ENCODE measurements at places on chromosomes 6 and 20.

- DNase-seq = peak; percentile 8
Measured at GRCh38 chr20:37071481-37071911, 24.3 kb downstream of the RBL1 start.

DNA sequence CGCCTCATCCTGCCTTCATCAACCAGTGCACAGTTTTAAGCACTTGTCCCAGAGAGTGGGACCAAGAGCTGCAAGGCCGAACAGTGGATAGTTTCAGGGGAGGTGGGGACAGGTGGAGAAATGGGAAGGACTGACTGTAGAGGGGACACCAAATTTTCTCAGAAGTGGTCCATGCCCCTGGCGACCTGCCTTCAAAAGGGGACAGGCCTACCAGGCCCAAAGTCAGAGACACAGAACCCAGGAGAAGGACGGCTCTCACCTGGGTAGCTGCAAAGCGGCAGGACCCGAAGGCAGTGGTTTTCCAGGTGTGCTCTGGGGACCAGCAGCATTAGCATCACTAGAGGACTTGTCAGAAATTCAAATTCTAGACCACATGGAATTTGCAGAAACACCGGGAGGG is 5.8 kb downstream of the TFEB start:
- DNase-seq = no peak

GRCh38 chr20:58043236-58044140 is 185.0 kb downstream of the ANKRD60 start:
- no peak for DNase-seq

DNA sequence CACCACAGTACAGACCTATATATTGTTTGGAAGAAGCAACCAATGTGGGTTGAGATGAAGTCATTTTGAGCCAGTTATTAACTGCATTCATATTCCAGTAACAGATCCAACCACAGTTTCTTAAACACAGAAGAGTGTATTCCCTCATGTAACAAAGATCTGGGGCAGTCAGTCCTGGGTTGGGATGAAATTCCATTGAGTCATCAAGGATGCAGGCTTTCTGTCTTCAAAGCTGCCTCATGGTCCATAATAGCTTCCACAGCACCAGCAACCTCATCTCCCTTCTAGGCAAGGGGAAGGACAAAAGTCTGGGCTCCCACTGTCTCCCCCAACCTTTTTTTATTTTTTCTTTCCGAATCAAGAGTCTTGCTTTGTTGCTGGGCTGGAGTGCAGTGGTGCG is 2.9 kb upstream of the SOD2 start:
- DNase-seq = no peak

DNA sequence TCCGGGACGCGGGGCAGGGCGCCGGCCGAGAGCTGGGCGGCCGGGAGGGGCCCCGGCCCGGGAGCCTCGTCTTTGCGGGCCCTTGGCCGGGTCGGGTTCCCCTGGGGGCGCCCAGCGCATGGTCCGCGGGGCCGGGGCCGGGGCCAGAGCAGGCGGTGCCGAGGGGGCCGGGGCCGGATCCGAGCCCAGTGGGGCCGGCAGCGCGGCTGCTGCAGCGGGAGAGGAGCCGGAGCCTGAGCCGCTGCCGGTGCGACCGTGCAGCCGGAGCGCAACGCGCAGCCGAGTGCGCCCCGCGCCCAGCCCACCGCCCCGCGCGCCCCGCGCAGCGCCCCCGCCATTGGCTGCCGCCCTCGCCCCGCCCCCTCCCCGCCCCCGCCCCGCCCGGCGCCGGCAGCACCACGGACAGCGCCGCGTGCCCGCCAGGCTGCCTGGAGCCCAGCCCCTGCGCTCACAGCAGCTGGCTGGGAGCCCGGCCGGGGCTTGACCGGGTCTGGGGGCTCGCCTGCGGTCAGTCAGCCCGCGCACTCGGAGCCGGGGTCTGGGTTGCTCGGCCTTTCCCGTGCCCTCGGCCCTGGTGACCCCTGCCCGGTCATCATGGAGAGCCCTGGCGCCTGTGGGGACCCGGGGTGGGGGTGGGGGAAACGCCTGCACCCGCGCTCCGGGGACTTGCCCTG is at the start of gene HRH3:
Gene HRH3 (minus strand): TSS at position 287 of the 674 bp plus-strand sequence. CDS start 308 bp downstream, outside the sequence.
- peak; percentile 32 for DNase-seq

- DNase-seq = no peak
Measured at GRCh38 chr20:6651016-6651415, 116.5 kb upstream of the BMP2 start.

- DNase-seq = no peak
Measured at GRCh38 chr6:32254761-32255198, 30.9 kb upstream of the NOTCH4 start.

DNA sequence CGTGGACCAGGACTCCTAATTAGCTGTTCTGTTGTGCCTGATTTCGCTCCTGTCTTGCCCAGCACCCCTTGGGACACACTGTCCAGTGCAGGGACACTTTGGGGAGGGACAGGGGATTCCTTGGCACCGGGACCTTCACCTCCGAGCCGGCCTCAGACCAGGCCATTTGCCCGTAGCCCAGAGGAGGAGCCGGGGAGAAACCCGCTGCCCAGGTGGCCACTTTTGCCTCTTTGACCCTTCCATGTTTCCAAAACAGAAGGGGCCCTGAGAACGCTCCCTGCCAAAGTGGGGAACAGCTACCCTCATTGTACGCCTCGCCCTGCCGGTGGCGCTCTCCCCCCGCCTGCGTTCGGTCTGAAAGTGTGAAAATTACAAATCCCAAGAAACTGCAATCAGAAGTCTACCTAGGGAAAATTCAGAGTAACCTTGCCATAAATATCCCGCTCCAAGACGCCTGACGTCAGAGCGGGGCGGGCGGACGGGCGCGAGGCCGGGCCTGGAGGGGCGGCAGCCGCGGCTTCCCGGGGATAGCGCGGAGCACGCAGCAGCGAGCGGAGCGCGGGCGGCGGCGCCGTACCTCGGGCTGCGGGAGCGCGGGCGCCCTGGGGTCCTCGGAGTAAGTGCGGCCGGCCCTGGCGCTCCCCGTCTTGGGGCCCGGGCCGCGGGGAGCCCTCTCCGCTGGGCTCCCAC is at the start of gene DAAM2:
Gene DAAM2 (plus strand): TSS at position 527 of the 690 bp plus-strand sequence. CDS start 63,927 bp downstream, outside the sequence.
- peak; percentile 4 for DNase-seq

GRCh38 chr6:2973676-2974075 is 2.3 kb upstream of the SERPINB6 start:
- DNase-seq = no peak

DNA sequence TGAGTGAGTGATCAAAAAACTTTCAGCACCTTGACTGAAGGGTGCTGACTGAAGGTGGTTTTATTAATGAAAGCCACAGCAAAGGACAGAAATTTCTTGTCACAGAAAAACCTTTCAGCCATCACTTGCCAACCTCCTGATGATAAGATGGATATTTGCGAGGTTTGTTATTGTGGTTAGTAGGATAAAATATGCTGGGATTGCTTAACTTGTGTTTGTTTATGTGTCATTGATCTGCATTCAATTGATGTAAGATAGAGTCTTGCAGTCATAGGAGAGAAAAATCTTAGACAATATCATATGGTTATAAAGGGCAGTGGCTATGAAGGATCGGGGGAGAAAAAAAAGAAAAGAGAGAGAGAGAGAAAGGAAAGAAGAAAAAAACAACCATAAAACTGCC is 1.2 kb downstream of the TSBP1 start:
- DNase-seq = no peak

GRCh38 chr6:55898342-55898741 is 23.0 kb upstream of the BMP5 start:
- DNase-seq = no peak

GRCh38 chr6:105263685-105264610 is 84.1 kb upstream of the POPDC3 start:
- no peak for DNase-seq

- no peak for DNase-seq
Measured at GRCh38 chr6:149909701-149910470, 12.0 kb upstream of the RAET1E start.

GRCh38 chr6:30781395-30781742 is 37.0 kb upstream of the IER3 start:
- no peak for DNase-seq

- no peak for DNase-seq
Measured at GRCh38 chr20:37521061-37521771, at the start of gene NNAT. Gene NNAT, plus strand, starts transcription at chr20:37521250. Its CDS starts 82 bp downstream, at chr20:37521332.

DNA sequence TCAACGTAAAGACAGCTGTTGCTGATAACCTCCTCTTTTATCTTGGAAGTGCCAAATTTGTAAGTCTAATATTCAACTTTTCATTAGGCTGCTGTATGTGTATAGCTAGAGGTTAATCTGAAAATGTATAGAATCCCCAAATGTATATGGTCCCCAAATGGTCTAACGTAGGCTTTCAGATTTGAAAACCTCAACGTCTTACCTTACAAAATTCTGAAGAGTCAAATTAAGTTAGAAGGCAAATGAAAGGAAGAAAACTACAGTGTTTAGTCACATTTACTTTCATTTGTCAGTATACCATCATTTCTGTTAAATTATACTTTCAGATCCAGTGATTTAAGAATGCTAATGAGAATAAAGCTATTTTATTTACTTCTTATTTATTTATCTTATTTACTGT is 256.9 kb downstream of the ARHGAP18 start:
- no peak for DNase-seq

DNA sequence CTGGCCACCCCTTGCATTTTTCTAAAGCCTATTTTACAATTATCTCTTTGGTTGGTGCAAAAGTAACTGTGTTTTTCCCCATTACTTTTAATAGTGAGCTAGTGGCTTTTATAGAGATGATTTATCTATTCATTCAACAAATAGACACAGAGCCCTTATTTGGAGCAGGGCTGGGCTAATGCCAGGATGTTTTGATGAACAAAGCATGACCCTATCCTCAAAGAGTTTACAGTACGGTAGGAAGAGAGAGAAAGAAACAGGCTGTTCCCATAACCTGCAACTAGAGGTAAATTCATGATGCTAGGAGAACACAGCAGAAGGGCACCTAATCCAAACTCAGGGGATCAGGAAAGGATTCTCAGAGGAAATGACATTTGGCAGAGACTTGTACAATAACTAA is 37.3 kb upstream of the UST start:
- no peak for DNase-seq

GRCh38 chr20:9261781-9262180 is 192.9 kb downstream of the PLCB4 start:
- no peak for DNase-seq

DNA sequence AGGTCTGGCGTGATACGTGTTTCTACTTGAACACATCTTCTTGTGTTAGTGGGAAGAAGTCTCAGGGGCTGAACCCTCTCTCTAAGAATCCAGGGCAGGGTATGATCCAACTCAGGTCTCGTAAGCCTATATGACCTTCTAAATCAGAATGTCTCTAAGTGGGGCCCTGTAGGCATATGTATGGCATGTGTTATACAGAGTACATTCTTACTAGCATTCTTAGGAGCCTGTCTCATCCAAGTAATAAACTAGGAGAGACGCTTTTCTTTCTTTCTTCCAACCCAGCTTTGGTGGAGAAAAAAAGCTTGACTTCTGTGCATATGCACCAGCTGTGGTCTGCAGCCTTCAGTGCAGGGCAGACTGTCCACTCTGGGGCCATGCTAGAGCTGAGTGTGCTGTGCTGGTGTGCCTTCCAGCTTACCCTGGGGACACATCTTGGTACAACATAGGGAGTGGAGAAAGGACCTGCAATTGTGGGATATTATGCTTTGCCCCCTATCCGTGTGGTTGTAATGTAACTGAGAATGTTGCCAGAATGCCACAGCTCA is 47.3 kb downstream of the L3MBTL3 start:
- DNase-seq = no peak

GRCh38 chr6:42030585-42031506 is 19.5 kb upstream of the TAF8 start:
- peak; percentile 73 for DNase-seq

- no peak for DNase-seq
Measured at GRCh38 chr20:24913076-24913628, 35.9 kb upstream of the CST7 start.

DNA sequence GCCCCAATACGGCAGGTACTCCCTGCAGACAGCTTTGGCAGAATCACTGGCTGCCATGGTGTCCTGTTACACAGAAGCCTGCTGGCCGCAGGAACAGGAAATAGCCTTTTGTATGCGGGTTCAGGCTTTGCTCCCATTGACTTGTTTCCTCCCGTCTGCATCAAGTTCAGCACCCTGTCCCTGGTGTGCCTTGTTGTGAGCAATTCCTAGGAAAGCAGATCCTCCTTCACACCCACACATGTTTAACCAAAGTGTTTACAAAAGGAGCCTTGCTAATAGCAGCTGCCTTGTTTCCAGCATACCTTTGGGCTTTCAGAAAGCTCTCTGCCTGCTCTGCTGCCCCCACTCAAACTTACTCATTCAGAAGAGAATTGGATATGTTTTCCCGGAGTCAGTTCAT is 127.2 kb upstream of the SUPT3H start:
- no peak for DNase-seq

- DNase-seq = peak; percentile 57
Measured at GRCh38 chr20:63056236-63057170, 49.7 kb upstream of the BHLHE23 start.

DNA sequence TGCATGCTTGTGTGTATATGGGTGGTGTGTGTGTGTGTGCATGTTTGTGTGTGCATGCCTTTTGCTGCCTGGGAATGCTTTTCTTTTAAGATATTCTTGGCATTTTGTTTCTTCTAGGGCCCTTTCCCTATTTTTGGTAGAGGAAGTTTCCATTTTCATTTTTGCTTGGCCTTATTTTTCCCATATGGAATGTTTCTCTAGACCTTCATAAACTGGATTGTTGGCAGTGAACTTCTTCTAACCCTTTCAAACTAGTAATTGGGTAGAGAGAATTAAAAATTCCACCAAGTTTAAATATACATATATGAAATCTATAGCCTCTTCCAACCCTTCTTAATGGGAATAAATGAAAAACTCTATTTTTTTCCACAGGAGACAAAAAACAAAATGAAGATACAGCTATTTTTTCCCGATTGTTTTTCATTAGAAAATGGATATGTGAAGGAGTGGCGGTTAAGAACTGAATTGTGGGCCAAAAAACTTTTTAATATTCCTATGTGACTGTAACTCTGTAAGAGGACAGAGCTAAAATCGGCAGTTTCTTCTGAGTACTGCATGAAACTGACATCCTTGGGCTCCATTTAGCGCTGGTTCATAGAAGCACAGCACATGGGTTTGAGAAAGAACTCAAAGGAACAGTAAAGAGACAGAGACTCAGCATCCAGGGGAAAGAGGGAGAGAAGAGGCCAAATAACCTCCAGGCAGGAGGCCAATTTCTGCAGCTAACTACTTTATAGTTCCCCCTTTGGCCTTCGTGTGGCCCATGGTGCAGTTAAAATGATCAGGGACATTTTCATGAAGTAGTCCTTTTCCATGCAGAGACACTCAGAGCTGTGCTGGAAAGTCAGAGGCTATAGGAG is 102.1 kb downstream of the TMEM170B start:
- DNase-seq = no peak
